ENCODE measurements at places on chromosomes 3 and 15. TPM values are rescaled to one million over a fixed set of nuclear protein-coding genes. Genes with fewer than 3 reads are reported as not detected.

Gene RAB7A
- 169 TPM for total RNA-seq

Gene ZCWPW2
- 0.31 TPM for total RNA-seq

Gene SAMD7
- total RNA-seq, result not detected

GRCh38 chr15:73052653-73053397 lies 562 bp downstream of the NEO1 start:
- DNase-seq, result peak; percentile 56

- DNase-seq, result no peak
These were observed 4.1 kb downstream of the FLNB start for GRCh38 chr3:58012302-58012701.
